ENCODE measurements at places on chromosomes 3 and 15.

DNA sequence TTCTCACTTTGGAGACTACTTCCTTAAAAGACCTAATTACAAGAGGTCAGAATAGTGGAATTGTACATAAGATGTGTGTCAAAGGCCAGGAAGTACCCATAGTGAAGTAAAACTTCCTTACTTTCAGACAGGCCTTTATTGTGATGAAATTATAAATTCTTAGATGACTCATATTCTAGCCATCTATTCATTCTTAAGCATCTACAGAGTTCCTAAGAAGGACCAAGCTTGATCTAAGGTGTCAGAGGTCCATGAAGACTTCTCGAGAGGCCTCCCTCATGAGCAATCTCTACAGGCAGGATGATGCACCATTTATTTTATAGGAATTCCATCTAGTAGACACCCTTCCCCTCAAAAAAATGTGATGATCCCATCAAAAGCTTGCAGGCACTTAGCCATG lies 493.3 kb downstream of the MAGI1 start:
- DNase-seq, result no peak

- no peak for DNase-seq
Observed at GRCh38 chr3:16885593-16886302, 993 bp downstream of the PLCL2 start.

DNA sequence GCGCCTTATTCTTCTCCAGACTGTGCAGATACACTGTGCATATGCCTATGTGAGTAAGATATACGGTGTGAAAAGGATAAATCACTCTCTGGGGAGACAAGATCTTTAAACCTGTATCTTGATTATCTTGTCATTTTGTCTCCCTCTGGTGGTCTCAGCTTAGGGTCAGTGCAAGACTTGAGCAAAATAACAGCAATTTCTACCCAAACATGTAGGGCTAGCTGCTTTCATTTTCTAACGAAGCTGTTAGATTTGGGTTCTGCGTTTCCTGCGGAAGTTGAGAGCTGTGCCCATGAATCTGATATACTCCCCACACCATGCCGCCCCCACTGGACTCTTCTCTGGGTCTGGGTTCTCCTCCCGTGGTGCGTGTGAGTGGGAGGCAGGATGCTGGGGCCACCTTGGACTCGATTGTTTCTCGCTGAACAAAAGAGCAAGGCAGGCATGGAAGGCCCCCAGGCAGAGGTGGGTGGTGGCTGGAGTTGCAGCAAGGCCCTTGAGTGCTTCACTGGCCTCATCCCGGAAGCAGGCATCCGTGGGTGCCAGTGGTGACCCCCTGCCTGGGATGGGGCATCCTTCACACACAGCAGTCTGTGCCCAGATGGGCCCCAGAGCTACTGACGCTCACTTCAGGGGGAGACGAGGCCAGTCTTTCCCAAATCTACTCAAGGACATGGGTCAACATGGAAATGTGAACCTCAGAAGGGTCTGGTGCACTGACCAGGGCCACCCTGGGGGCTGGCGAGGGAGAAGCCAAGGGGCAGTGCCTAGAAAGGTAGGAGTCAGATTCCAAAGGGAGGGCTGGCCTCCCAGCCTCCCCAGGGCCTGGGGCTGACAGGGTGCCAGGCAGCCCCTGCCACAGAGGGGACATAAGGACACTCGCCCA lies 179.6 kb downstream of the NSMCE3 start:
- DNase-seq, result no peak

- no peak for DNase-seq
Observed at GRCh38 chr15:99331381-99331780, 80.1 kb downstream of the LRRC28 start.

GRCh38 chr3:30962084-30962483 lies 67.6 kb upstream of the GADL1 start:
- no peak for DNase-seq

DNA sequence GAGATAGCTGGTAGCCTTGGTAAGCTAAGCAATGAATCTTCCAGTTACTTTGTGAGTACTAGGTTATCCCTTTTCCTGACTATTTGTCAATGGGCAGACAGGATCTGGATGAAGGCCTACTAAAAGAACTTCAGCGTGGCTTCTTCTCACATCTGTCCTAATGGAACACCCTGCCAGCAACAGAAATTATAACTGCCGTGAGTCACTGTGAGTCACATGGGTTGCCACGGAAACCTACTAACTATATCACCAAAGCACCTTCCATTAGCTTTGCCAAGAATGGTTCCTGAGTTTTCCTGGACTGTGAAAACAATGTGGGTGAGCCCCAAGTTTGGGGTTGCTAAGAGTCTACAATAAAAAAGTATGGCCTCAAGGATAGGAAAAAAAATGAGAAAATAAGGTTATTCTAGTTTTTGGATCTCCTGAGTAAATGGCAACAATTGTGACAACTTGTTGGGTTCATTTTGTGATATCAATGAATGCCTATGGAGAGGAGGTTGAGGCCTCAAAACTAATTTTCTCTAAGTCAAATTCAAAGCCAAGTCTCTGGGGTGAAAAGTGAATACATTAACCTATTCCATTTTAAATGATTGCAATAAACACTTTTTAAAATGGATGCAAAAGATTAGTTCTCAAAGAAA lies 195.1 kb upstream of the ICE2 start:
- no peak for DNase-seq

GRCh38 chr15:70351941-70352774 lies 254.4 kb upstream of the TLE3 start:
- no peak for DNase-seq

DNA sequence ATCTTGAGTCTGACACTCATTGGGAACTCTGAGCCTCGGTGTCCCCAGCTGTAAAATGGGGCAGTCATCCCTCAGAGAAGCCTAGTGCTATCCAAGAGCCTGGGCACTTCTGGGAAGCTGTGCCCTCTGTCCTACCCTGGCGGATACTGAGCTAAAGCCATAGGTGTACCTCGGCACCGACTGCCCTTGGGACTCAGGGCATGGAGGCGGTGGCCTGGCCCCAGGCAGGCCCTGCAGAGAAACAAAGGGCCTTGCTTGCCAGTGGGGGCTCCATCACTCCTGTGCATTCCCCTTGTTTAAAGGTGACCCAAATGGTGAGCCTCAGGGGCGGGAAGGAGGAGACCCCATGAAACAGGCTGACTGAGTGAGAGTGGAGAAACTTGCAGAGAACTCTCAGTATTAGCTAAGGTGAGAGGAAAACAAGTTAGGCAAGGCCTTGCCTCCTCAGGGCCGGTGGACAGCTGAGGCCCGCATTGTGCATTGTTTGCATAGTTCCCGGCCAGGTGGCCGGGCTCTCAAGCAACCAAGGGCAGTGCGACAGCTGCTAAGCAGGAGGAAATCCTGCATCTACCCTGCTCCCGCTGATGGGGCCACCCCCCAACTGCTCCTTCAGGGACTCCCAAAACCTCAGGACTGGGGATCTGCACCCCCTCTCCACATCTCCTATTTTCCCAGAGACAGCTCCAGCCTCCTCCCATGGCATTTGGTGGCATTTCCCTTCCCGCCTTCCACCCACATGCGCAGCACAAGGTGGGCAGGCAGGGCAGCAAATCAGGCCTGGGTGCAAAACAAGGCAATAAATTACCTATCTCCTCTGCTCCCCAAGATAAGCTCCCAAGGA lies 4.3 kb downstream of the PFKFB4 start:
- no peak for DNase-seq
